Activated T-helper 2 cell treated with anti-CD3 and anti-CD28 coated beads, Interferon-gamma antibody, Interleukin-2, Interleukin-4, amounts not matched to agents 10 μg/mL and 5 μg/mL and 100 μg/mL, durations not matched to agents 14 hours and 24 hours and 36 hours (primary cell): ENCODE measurements at places on chromosomes 11 and 22.

DNA sequence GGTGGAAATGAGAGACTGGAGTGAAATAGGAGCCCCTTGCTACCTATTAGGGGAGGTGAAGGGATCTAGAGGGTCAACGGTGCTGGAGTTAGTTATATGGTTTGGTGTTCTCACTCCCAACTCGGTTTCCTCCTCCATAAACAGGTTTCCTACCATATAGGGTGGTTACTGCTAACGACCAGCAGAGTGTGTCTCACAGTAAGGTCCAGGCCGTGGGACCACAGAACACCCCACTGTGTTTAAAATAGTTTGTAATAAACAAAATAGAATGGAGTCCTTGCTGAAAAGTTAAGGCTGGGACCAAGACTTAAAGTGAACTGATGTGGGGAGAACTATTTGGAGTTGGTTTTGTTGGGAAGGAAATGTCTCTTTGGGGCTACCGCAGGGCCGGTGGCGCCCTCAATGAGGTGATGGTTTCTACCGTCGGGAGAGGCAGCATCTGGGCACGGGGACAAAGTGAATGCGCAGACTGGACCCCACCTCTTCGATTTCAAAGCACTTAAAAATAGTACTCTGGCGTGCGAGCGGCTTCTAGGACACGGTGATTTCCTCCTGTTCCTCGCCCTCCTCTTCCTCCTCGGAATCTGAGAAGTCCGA lies 4.5 kb downstream of the DBX1 start:
- peaks cover 6% of the 10 kb centered on the region for H3K4me1 ChIP-seq
- no peak overlapping the region for H3K27ac ChIP-seq
- DNase-seq, result no peak
- H3K27me3 ChIP-seq, result peaks cover 58% of the 10 kb centered on the region
- H3K4me3 ChIP-seq, result no peak overlapping the region
- H3K36me3 ChIP-seq, result peaks cover 6% of the 10 kb centered on the region

GRCh38 chr11:601573-602245 lies 14.0 kb downstream of the IRF7 start:
- H3K27me3 ChIP-seq, result no peaks in the 10 kb centered on the region
- H3K4me3 ChIP-seq, result no peak overlapping the region
- DNase-seq, result no peak
- H3K4me1 ChIP-seq, result no peaks in the 10 kb centered on the region
- H3K27ac ChIP-seq, result no peak overlapping the region

DNA sequence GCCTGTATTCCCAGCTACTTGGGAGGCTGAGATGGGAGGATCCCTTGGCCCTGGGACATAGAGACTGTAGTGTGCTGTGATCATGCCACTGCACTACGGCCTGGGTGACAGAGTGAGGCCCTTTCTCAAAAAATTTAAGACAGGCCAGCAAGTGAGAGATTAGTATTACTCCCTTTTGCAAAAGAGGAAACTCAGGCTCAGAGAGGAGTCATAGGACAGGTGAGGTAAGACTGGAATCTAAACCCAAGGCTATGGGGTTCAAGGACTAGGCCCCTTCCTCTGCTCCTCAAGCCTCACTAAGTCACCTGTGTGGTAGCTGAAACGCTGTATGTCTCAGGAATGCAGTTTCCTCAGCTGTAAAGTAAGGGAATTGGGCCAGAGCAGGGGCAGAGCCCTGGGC lies 1.6 kb upstream of the P2RY2 start:
- H3K27ac ChIP-seq, result no peak overlapping the region
- H3K4me3 ChIP-seq, result no peak overlapping the region
- no peaks in the 10 kb centered on the region for H3K36me3 ChIP-seq
- no peak for DNase-seq
- peaks cover 6% of the 10 kb centered on the region for H3K4me1 ChIP-seq
- H3K27me3 ChIP-seq, result peaks cover 35% of the 10 kb centered on the region

DNA sequence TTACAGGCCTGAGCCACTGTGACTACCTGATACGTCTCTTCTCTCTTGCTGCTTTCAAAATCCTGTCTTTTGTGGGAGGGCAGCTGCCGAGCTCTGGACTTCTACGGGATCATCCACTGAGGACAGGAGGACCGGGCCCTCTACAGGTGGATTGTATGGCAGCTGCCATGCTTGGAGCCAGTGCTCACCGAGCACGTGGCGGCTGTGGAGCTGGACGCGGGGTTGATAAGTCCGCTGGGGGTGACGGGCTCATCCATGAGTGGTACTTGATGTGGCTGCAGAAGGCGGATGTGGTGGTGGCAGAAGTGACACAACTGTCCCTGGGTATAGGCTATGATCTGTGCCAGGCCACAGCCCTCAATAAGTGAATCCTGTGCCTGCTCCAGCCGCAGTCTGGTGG lies 1.8 kb upstream of the CYP2D6 start:
- no peaks in the 10 kb centered on the region for H3K4me1 ChIP-seq
- DNase-seq, result no peak
- H3K27me3 ChIP-seq, result no peaks in the 10 kb centered on the region

DNA sequence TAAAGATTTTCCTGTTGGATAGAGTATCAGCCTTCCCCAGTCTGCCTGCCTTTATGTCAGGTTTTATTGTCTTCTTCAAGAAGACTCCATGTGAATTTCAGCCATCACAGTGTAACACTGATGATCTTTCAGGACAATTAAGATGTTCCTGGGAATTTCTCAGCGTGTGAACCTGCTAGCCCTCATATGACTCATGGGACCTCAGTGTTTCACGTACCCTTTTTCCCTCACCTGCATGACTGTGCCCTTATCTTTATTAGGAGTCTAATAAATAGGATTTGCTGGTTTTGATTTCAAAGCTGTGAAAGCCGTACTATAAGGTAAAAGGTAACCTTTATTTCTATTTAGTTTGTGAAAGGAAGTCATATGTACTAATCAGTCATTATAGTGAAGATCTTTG lies 81.7 kb upstream of the MYO18B start:
- no peaks in the 10 kb centered on the region for H3K27me3 ChIP-seq
- no peak overlapping the region for H3K27ac ChIP-seq
- peaks cover 50% of the 10 kb centered on the region for H3K36me3 ChIP-seq
- DNase-seq, result no peak
- H3K4me1 ChIP-seq, result peaks cover 29% of the 10 kb centered on the region

DNA sequence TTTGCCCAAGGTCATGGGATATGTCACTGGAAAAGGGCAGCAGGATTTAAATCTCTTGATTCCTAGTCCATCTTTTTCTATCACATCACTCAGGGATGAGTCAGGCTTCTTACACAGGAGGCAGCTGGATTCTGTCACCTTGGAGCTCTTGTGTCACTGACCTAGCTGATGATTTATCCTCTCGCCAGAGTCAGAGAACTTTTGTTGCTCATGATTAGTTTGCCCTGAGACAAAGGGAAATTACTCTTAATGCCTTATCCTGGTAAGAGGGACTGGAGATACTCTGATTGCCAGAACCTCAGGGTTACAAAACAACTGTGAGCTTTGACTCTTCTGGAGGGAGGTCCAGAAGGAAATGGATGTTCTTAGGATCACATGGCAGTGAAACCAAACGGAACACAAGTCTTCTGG lies 10.1 kb downstream of the COA4 start:
- no peaks in the 10 kb centered on the region for H3K4me1 ChIP-seq
- DNase-seq, result no peak
- no peak overlapping the region for H3K27ac ChIP-seq
- no peak overlapping the region for H3K4me3 ChIP-seq

- DNase-seq, result no peak
- no peaks in the 10 kb centered on the region for H3K4me1 ChIP-seq
- no peaks in the 10 kb centered on the region for H3K36me3 ChIP-seq
- H3K4me3 ChIP-seq, result no peak overlapping the region
- H3K27me3 ChIP-seq, result peaks cover 18% of the 10 kb centered on the region
Measured at GRCh38 chr11:113626736-113627135, 79.4 kb downstream of the TMPRSS5 start.

DNA sequence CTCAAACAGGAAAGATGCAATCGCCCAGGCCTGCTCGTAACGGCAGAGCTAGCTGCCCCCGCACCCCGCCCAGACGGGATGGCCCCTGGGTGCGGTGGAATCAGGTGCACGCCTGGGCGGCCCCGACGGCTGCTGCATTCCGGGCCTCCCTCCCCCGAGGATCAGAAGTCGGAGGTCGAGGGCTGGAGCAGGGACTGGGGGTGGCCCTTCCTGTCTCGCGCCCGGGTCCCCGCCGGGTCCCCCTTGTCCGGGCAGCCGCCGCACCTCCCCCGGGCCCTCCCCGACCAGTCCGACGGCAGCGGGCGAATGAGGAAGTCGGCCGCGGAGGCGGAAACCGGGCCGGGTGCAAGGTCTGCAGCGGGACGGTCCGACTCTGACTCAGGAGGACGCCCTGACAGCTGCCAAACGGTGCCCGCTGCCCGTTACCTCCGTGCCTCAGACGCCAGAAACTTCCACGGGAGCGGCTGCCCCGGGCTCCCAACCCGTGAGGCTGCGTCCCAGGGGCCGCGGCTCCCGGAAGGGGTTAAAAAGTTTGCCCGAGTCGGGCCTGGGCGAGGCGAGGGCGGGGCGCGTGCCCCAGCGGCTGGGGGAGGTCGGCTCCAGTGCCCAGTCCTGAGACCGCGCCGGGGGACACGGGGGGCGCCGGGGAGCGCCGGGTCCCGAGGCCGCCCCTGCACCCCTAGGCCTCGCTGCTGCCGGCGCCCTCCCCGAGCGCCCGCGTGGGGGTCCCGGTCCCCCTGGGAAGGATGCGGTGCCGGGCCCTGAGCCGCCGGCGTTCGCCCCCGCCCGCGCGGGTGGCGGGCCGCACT lies 663 bp downstream of the MYH9 start:
- peaks cover 41% of the 10 kb centered on the region for H3K36me3 ChIP-seq
- H3K27me3 ChIP-seq, result no peaks in the 10 kb centered on the region
- H3K27ac ChIP-seq, result peak overlapping the region; percentile 98
- peak; percentile 63 for DNase-seq
